ENCODE measurements at places on chromosomes 16 and 17.

DNA sequence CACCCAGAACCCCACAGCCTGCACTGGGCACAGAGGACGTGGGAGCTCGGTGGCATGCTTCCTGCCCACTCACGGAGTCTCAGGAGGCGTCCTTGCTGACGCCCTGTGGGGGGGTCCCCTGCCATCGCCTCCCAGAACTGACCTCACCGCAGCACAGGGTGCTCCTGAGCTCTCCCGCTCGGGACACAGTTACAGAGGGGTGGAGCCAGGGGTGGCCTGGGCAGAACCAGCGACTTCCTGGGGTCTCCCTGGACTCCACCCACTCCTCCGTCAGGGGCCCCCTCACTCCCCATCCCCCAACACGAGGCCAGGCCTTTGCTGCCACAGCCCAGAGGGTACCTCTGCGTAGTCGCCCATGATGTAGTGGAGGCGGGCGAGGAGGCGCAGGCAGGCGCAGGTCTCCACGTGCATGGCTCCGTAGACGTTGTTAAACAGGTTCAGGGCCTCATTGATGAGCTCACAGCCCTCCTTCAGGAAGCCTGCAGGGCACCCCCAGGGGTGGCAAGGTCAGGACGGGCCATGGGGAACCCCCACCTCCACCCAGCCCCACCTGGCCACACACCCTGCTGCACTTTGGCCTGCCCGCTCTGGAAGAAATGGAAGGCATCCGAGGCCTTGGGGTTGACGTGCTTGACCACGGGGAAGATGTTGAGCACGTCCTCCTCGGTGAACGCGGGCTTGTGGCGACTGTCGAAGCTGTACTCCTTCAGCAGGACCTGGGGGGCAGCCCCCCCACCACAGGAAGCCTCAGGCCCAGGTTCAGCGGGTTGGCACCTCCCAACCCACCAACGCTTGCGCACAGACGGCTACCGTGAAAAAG is 17.8 kb downstream of the CLUH start:
- DNase-seq, result no peak

DNA sequence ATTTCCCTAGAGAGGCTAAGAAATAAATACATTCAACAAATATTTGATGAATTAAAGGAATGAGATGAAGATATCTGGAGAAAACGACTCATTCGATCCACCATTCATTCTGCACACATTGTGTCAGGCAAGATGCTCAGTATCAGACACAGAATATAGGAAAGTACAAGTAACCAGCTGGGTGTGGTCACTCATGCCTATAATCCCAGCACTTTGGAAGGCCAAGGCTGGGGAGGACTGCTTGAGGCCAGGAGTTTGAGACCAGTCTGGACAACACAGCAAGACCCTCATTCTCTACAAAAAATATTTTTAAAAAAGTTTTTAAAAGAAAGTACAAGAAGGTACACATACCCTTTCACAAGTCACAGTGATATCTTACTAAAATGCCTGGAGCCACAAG is 42.3 kb downstream of the CRLF3 start:
- DNase-seq, result no peak

DNA sequence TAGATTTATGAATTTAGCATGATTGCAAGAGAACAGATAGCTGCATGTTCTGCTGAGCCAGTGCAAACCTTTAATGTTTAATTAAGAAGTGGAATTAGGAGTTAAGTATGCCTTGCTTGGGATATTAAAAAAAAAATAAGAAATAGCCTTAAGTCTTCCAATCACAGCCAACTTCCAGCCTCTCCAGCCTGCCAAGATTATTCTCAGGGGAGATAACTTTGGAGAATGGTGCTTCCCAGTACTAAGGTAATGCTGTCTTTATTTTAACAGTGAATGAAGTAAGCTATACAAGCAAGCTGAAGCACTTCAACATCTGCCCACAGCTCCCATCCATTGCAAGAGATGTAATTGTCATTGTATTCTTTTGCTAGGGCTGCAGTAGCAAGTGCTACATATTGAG is 389.5 kb upstream of the ASIC2 start:
- no peak for DNase-seq

DNA sequence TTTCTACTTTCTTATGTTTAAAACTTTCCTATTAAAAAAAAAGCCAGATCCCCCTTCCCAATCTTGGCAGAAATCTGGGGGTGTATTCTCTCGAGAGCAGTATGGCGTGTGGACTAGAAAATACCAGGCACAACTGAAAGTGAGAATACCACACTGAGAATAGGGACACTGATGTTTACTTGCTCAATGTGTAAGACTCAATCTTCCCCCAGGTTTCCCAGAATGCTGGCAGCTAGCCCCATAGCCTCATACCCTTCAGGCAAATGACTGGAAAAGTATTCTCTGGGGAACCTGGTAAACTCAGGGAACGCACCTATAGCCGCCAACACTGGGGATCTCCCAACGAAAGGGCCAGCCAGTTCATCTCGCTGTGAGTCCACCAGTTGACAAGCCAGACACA is 15.3 kb downstream of the ZZEF1 start:
- DNase-seq, result no peak

- no peak for DNase-seq
These were observed 560.6 kb downstream of the TOX3 start for GRCh38 chr16:51986301-51986700.

GRCh38 chr16:59148769-59149155 is 414.6 kb upstream of the GOT2 start:
- no peak for DNase-seq

DNA sequence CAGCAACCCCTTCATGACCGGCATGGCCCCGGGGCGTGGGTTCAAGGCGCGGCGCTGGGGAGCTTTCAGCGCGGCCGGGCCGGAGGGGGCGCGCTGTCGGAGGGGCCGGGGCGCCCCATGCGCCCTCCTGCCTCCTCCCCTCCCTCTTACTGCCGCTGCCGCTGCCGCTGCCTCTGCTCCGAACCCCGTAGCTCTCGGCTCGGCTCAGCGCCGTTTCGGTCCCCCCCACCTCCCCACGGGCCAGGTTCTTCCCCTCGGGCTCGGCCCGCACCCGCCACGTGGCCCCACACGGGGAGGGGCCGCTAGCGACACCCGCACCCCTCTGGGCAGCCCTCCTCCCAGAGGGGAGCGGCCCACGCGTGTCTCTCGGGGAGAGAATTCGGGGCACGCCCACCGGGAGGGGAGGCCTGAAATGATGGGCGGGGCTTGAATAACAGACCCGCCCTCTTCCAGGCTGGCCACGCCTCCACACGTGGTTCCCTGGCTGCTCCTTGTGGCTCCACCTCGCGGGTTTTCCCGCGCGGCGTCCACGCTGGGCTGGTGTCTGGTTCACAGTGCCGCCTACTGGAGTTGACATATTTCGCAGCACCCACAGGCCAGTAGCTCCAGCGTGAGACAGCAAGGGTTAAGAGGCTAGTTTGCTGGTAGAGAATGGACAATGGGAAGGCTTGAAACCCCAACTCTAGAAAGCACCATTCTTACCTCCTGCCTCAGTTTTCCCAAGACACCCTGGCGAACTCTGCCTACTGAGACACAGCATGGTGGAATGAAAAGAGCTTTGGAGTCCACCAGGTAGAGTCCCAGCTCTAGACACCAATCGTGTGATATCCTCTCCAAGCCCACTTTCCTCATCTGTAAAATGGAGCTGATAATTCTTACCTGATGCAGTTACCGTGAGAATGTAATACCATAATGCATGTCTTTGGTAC is at the start of gene KCNH4:
KCNH4 (minus strand) TSS at position 221 of the 929 bp plus-strand sequence; CDS start at position 24, 197 bp downstream.
- peak; percentile 91 for DNase-seq

- DNase-seq, result no peak
These were observed 28.3 kb downstream of the PTRH2 start for GRCh38 chr17:59678918-59679317.

DNA sequence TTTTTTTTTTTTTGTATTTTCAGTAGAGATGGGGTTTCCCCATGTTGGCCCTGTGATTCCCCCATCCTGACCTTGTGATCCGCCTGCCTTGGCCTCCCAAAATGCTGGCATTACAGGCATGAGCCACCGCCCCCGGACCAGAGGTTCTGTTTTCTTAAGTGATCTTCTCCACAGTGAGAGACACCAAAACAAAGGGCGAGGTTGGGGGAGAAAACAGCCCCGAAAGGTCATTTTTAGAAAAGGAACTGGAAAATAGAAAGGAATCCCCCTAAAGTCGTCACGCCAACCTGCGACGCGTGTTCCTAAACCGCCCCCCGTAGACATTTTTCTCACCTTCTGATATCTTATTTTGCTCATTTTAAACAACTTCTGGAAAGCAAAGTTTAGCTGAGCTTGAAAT is 6.1 kb upstream of the AXIN2 start:
- no peak for DNase-seq

DNA sequence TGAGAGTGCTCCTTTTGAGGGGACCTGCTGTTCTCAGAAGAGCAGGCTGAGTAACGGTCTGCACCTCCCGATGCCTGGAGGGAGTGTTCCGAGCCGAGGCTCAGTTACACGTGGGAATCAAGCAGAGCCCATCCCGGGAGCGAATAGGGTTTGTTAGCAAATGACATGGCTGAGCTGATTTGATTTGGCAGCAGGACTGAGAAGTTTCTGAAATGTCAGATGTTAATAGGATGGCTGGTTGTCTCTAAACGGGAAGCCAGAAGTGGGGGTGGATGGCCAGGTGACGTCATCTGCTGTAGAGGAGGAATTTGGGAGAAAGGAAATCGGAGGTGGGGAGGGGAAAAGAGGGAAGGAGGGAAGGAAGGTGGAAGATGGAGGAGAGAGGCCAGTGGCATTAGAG is 128.0 kb downstream of the RAP1GAP2 start:
- DNase-seq, result no peak

DNA sequence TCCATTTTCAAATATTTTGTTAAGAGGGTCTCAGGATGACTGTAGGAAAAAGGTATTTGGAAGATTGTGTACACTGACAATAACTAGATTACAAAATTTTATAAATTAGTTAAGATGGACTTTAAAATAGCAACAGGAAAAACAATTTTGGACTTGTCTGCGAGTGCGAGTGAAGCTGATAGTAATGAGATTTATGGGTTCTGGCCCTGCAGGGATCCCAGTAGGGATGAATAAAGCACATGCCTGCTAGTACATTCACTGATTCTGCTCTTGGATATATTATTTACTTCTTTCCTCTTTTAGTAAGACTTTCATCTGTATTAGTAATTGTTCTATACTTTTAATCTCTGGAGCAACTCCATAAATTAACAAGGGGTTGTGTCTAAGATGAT is 28.2 kb downstream of the PRKCA start:
- DNase-seq, result no peak

DNA sequence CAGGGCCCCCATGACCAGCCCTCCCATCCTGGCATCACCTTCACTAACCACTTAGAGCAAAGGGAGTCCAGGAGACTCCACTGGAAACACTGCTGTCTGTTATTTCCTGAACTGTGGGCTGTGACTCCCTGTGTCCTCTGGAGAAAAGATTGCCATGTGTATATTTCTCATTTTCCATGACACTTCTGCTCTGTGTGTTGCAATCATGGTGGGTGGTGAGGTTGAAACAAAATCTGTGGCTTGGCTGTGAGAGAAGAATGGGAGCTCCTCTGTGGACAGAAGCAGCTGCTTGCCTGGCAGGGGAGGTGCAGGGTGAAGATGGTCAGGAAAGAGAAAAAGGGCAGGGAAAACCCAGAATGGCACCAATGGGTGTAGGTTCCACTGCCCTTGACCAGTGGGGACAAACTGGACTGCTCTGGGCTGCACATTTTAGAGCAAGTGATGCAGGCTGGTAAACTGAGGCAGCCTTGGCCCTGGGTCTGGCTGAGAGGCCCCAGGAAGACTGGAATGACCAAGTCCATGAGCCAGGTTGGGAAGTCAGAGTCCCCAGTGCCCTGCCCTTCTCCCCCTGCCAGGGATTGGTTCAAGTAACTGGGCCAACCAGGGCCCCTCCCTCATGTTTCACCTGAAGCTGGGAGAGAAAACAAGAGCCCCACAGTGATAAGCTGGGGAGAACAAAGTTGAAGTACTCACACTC is 314.3 kb downstream of the C16orf95 start:
- DNase-seq, result no peak

DNA sequence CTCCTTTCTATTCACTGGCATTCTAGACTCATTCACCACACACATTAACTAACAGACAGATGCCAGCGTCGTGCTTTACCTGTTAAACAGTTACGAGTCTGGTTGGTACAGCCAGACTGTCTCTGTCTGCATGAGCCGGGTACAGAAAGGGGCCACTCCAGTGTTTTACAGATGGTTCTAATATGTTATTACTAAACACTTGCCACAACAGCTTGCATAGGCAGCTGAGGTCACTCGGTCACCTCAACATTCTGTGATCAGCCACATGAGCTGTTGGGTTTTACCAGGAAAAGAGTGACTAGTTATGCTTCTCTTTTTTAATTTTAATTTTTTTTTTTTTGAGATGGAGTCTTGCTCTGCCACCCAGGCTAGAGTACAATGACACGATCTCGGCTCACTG is 25.2 kb downstream of the CD300A start:
- no peak for DNase-seq

DNA sequence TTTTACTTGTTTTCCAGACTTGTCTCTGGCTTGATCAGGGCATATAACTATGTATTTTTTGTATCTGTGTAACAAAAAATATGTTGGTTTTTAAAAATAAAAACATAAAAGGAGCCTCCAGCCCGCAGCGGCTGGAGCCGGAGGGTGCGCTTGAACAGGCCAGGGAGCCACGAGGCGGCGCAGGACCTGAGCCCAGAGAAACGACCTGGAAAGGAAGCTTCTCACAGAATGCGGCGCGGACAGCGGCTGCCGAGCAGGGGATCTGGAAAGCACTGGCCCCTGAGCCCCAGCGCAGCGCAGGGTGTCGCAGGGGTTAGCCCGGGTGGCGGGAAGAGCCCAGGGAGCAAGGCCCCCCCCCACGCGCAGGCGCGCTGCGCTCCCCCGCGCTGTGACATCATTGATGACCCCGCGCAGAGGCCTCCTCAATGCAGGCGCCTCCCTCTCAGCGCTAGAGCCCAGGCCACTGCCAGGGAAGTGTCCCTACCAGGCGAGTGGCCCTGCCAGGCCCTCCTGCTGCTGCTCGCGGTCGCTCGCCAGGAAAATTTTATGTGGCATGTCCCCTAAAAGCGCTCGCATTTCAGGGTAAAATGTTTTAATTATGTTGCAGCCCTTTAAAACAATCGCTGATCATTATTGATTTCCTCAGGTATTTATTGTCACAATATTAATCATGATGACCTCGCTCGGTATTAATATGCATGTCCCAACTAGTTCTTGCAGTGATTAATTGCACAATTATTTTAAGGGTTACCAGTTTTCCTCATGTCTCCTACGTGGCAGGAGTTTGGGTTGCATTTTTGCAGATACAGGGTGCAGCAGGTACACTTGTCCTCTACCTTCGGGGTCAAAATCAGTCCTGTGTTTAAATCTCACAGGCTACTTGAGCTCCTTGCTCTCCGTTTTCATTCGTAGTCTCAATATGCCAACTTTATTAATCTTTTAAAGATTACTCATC is 134.2 kb downstream of the USP22 start:
- DNase-seq, result peak; percentile 84

- DNase-seq, result no peak
These were observed 79.1 kb downstream of the TAOK1 start for GRCh38 chr17:29469276-29469675.

DNA sequence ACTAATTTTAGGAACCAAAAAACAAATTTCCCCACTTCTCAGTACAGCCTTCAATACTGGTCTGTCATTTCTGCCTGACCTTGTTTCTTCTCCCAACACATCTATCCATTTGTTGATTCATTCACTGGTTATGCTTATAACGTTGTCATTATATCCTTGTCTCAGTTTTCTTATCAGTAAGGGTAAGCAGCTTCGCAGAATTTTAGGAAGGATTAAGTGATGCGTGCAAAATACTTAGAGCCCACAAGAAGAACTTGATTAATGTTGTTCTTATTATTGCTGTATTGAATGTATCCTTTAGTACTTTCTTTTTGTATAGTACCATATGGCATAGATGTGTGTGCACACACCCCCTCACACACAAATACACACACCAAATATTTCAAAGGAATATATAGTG is 403.5 kb upstream of the HSBP1 start:
- DNase-seq, result no peak
